ENCODE measurements at places on chromosomes 2 and 18.

DNA sequence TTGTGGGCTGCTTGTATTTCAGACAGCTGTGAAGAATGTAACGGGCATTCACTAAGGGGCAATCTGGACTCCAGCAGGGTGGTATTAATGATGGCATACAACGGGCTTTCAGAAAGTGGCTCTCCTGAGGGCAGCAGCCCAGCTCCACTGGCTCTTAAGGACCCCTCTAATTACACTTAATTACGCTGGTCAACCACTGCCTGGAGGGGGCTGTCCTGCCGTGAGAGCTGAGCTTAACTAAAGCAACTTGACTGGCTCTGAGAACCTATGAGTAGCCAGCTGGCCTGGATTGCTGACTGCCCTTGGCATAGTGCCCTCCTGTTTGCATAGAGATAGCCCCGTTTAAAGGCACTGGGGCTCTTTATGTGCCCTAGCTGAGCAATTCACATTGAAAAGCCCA lies 3.8 kb downstream of the LIPG start:
- no peak for DNase-seq

DNA sequence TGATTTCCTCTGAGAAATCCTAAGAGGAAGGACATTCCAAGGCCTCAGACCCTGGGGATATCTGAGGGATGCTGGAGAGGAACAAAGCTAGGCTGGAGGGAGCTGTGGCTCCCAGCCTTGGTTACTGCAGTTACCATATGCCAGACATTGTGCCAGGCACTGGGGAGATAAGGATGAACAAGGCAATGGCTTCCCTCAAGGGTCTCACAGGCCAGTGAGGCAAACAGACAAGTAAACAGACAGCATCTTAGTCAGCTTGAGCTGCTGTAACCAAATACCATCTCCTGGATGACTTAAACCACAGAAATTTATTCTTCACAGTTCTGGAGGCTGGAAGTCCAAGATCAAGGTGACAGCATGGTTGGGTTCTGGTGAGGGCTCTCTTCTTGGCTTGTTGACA lies 91.8 kb downstream of the SKA1 start:
- DNase-seq = no peak

GRCh38 chr2:203185864-203186263 lies 53.0 kb upstream of the CYP20A1 start:
- no peak for DNase-seq

- DNase-seq = no peak
These were observed 102.4 kb upstream of the MGAT4A start for GRCh38 chr2:98833172-98833916.

DNA sequence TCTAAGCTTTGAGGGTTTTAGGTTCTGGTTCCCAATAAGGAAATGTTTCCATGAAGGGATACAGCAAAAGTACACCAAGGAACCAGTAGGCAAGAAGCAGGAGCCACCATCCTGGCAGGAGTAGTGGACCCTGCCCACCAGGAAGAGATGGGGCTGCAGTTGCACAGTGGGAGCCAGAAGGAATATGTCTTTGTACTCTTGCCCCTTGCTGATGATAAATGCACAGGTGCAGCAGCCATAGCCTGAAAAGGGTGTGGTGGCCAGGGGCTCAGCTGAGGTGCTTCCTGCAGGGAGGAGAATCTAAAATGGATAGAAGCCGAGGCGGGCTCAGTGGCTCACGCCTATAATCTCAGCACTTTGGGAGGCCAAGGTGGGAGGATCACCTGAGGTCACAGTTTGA lies 27.5 kb downstream of the TMEM127 start:
- no peak for DNase-seq
